ENCODE measurements at places on chromosomes 6 and 20.

- no peak for DNase-seq
Measured at GRCh38 chr20:20499439-20499838, 131.5 kb downstream of the INSM1 start.

DNA sequence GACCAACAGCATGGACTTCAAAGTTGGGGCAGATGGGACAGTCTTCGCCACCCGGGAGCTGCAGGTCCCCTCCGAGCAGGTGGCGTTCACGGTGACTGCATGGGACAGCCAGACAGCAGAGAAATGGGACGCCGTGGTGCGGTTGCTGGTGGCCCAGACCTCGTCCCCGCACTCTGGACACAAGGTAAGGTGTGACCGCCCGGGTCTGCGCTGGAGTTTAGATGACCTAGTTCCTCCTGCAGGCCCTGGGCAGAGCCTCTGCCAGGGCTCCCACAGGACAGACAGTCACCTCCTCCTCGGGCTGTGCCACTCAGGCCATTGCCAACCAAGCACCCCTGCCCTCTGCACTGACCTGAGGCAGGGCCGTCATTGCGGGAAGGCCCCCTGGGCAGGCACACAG lies 322.1 kb downstream of the TAF4 start:
- DNase-seq, result no peak

DNA sequence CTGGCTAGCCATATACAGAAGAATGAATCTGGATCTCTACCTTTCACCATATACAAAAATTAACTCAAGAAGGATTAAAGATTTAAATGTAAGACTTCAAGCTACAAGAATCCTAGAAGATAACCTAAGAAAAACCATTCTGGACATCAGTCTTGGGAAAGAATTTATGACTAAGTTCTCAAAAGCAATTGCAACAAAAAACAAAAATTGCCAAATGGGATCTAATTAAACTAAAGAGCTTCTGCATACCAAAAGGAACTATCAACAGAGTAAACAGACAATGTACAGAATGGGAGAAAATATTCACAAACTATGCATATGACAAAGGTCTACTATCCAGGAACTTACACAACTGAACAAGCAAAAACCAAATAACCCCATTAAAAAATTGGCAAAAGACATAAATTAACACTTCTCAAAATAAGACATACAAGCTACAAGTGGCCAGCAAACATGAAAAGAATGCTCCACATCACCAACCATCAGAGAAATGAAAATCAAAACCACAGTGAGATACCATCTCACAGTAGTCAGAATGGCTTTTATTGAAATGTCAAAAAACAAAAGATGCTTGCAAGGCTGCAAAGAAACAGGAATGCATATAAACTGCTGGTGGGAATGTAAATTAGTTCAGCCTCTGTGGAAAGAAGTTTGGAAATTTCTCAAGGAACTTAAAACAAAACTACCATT lies 66.8 kb upstream of the RSPO3 start:
- no peak for DNase-seq

- DNase-seq, result no peak
Measured at GRCh38 chr6:31970604-31971271, 1.2 kb downstream of the DXO start.

- DNase-seq, result no peak
Measured at GRCh38 chr6:105568751-105569150, 165.9 kb upstream of the PREP start.

- DNase-seq, result no peak
Measured at GRCh38 chr20:7693761-7694160, 246.5 kb downstream of the HAO1 start.

- DNase-seq, result no peak
Measured at GRCh38 chr20:20969701-20970280, 136.4 kb downstream of the LINC00237 start.

- no peak for DNase-seq
Measured at GRCh38 chr6:85273870-85274269, 176.0 kb upstream of the NT5E start.

DNA sequence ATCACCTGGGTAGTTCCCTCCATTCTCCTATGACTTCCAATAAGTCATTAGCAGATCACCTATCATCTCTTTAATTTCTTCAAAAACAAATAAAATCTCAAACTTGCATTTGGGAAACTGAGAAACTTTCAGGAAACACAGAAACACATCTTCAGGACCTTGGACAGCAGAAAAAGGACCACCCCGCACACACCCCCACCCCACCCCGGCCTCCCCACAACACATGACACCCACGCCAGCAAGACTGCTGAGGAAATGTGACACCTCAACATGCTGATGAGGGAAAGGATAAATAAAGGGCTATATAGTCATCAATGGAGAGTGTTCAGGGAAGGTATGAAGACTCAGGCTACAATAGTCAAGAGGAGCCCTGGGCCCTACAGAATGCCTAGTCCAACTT lies 15.6 kb upstream of the TRIM39 start:
- no peak for DNase-seq

Measured in stimulated activated CD8-positive, alpha-beta memory T cell treated with anti-CD3 and anti-CD28 coated beads, Interleukin-15, amount 100 ng/mL, for 24 hours (primary cell).